ENCODE measurements at places on chromosomes 16 and 17. TPM values are rescaled to one million over a fixed set of nuclear protein-coding genes. Genes with fewer than 3 reads are reported as not detected.

GRCh38 chr16:66376577-66377305 lies 10.2 kb downstream of the CDH5 start:
- no peak for DNase-seq

DNA sequence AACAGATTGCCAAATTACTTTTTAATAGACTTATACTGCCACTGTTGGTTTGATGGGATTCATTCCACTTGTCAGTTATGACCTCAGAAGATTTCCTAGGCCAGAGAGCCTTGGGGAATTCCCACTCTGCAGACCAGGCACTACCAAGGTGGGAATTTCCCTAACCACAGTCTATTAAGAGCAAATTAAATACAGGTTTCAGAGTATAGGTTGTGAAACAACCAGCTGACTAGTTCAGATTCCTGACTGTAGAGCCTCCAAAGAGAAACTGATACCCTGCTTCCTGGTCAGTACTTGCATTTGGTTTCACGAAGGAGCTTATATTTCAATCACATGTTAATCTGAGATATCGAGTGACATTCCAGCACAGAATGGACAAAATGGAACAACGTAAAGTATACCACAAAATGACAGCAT lies 186.5 kb downstream of the STX8 start:
- DNase-seq = no peak

Gene USP43
- total RNA-seq = 5.3 TPM

GRCh38 chr16:81524382-81524781 lies 79.8 kb downstream of the CMIP start:
- no peak for DNase-seq

DNA sequence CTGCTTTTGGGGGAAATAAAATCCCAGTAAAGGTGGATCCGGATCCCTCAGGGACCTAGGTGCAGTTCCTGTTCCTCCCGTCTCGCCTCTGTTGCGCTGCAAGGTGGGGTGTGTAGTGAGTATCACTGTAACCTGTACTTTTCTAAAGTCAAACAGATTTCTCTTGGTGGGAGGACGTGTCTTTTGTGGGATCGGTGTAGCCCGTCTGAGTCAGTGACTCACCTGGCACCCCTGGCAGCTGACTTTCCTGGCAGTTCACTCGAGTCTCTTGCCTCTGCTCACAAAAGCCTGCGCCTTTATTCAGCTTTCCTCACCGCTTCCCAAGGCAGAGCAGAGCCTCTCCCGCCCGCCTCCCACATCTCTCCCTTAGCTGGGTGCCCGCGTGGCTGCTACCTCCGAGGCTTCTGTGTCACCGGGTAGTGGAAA lies 85.7 kb downstream of the CMIP start:
- DNase-seq = no peak

DNA sequence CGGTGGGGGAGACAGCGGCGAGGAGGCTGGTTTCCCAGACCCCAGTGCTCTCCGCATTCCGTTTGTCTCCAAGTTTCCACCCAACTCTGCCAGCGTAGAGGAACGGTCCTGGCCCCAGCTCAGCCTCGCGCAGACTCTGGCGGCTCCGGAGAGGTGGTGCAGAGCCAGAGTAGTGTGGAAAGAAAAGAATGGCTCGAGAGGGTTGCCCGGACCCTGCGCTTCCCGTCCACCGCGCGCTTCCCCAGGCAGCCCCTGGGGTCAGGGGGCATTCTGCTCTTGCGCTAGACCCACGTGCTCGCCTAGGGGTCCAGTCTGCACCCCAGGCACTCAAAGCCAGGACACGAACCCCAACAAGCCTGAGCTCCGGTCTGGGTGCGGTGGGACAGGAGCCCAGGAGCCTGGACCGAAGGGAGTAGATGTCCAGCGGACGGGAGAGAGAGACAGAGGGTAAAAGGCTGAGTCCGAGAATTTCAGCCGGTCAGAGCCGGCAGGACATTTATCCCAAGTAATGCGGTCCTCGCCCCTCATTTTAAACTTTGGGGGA lies 3.8 kb downstream of the PMP22 start:
- DNase-seq = peak; percentile 67

Gene CCT6B
- total RNA-seq = 3.0 TPM

Gene NOS2
- total RNA-seq = 2.2 TPM

Gene PITPNM3
- 4.0 TPM for total RNA-seq

Gene KRTAP4-6
- total RNA-seq = not detected

DNA sequence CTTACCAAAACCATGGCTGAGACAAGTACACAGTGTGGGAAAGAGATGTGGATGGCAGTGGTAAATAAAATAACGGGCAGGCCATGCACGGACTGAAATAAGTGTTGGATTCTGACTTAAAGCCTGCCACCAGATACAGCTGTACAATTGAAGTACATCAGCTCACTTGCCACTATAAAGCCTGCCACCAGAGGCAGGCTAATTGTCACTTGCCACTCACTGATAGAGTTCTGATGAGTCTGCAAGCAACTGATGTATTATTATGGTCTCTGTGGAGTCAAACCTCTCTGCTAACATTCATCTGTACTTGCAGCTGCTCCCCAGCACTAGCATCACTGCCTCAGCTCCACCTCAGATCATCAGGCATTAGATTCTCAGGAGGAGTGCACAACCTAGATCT lies 93.0 kb downstream of the CYTH1 start:
- no peak for DNase-seq

Gene GPR179
- total RNA-seq = 0.31 TPM

GRCh38 chr16:67936880-67937605 lies 393 bp upstream of the PSMB10 start:
- DNase-seq = peak; percentile 73

Gene KSR1
- total RNA-seq = 46.0 TPM

- DNase-seq = no peak
Observed at GRCh38 chr16:12708266-12708665, 95.4 kb downstream of the CPPED1 start.

GRCh38 chr16:56876048-56876447 lies 11.0 kb downstream of the SLC12A3 start:
- no peak for DNase-seq

Gene NOG
- total RNA-seq = 2.2 TPM

DNA sequence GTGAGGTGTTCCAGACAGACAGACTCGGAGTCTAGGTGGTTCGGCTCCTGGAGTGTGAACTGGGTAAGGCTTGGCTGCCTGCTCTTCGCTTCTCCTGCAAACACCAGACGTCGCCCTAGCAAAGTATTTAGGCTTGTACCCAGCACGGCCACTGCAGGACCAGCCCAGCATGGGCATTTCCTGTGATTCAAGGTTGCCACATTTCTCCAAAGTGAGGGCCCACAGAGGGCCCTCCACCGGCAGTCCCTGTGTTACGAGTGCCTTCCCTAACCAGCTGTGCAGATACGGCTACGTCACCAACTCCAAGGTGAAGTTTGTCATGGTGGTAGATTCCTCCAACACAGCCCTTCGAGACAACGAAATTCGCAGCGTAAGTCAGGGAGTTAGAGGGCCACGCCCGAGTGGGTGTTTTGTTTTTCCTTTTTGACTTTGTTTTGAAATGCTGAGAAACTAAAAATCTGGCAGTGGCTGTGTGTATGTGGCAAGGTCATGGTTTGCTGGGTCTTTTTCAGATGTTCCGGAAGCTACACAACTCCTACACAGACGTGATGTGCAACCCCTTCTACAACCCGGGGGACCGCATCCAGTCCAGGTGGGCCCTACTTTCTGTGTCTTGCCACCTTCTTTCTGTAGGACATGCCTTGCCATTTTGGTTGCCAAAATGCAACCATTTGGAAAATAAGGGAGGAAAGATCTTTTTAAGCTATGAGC lies 2.6 kb downstream of the TRAPPC2L start:
- no peak for DNase-seq

DNA sequence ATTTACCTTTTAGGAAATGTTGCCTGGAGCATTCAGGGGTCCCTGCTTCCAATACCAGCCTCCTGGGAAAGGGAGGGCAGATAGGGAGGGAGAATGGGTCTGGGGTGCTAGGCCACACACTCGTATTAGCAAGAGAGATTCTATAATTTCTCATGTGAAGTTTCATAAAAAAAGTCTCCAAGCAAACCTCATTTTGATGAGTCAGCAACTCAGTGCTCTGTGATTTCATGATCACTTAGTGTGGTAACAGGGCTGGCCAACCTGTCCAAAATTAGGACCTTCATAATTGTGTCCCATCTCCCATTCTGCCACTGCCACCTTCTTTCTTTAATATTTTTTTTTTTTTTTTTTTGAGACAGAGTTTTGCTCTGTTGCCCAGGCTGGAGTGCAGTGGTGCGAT lies 41.4 kb downstream of the IGF2BP1 start:
- no peak for DNase-seq

GRCh38 chr17:48385319-48385718 lies 44.7 kb downstream of the SKAP1 start:
- DNase-seq = no peak

GRCh38 chr17:81817758-81818147 lies 13.8 kb downstream of the GCGR start:
- DNase-seq = no peak

Gene FTSJ3
- 39.8 TPM for total RNA-seq

GRCh38 chr17:80918731-80919130 lies 72.9 kb upstream of the CHMP6 start:
- no peak for DNase-seq

Gene ACAP1
- total RNA-seq = 9.2 TPM

DNA sequence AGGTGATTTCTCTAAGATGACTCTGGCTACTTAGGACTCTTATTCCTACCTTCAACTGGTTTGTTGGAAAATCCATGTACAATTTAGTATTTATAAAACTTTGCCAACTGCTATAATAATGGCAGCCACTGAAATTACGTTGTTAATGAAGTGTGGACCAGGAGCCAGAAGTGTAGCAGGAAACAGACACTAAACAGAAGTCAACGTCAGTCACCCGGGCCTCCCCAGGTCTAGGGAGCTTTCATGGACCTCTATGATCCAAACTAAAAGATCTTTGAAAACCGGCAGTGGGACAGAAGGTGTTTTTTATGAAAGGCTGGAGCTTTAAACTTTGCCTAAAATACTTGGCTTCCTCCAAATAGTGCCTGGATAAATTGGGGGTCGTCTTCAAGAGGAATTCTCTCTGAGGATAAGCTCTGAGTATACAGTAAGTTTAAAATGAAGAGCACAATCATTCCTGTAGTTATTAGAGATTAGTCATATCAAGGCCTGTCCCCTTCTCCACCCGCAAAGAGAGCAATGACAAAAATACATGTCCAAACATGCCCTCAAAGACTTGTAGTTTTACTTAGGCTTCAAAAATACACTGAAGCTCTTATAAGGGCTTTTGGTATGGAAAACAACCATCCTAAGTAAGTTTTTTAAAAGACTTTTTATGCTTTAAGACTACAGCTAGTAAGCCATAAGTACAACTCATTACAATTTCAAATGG lies 34.6 kb downstream of the DCUN1D3 start:
- no peak for DNase-seq

Gene SGCA
- 5.0 TPM for total RNA-seq

DNA sequence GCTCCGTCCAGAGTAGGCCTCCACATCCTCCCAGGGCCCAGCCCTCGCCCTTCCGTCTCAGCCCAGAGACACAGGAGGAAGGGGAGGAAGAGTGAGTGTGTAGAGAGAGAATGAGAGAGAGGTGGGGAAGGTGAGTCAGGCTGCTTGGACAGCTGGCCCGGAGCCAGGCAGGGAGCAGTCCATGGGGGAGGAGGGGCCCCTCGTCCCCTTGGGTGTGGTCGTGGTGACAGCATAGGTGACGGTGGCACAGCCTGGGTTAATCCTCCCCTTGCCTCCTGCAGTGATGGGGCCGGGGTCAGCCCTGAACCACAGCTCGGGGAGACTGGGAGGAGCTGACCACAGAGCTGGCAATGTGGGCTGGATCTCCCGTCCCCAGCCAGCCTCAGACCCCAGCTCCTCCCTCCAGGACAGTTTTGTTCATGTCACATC lies 36.5 kb downstream of the FA2H start:
- no peak for DNase-seq

Gene TOX3
- 2.2 TPM for total RNA-seq

Gene HOXB5
- 2.9 TPM for total RNA-seq

GRCh38 chr17:63082952-63083351 lies 116.9 kb downstream of the TANC2 start:
- DNase-seq = no peak

Gene WNT9B
- 0.15 TPM for total RNA-seq

GRCh38 chr17:50027881-50028735 lies 27.8 kb upstream of the ITGA3 start:
- DNase-seq = peak; percentile 59

DNA sequence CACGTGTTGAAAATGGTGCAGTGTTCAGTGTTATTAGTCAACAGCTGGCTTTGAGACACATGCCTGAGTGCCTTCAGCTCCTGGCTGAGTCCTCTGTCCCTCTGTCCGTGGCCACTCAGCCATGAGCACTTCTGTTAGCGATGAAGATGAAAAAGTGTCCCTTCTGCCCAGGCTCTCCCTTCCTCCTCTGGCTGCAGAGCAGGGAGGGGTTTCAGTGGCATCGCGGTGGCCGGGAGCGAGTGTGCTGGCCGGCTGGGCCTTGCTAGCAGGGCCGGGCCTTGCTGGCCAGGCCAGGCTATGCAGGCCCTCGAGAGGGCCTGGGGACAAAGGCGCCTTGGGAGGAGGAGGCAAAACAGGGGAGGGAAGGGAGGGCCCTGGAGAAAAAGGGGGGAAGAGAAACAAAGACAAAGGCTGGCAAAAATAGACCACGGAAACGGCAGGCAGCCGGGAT lies 47.7 kb downstream of the CMIP start:
- DNase-seq = peak; percentile 57

GRCh38 chr17:7684851-7685532 lies 2.3 kb downstream of the TP53 start:
- peak; percentile 6 for DNase-seq

Gene SLC12A3
- total RNA-seq = not detected

Gene KCNG4
- not detected for total RNA-seq

DNA sequence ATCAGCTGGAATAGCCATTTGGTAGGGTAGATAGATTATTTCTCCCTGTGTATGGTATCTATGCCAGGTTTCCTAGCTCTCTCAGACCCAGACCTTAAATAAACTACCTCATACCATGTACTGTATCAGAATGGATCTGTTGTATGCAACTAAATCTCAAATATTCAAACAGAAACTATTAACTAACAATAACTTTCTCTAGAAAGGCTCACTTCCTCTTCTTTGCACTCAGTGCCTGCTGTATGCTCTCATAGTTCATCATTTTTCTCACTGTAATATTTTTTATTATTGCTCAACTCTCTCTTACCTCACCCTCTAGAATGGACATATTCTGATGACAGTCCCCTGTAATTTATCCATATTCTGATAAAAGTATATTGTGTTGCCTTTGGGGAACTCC lies 182.4 kb downstream of the TOX3 start:
- no peak for DNase-seq

DNA sequence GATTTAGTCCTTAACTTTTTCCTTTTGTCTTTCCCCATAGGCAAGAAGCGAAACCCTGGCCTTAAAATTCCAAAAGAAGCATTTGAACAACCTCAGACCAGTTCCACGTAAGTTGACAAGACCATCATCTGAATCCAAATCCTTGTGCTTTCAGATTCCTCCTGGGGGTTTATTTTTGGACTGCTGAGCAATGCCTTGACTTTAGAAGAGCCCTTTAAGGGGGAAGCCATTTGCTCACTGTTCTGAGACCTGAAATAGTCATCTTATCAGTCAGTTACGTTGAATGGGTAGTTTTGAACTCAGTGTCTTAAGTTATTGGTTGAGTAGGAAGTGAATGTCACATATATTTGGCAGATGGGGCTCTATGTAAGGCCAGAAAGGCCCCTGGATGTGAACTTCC lies 91.2 kb downstream of the MAP2K6 start:
- no peak for DNase-seq

- peak; percentile 12 for DNase-seq
Observed at GRCh38 chr16:5025171-5025632, 8.5 kb downstream of the NAGPA start.

All from lung (tissue), 17 donors.